Substantia nigra (tissue), 51 donors: ENCODE measurements at places on chromosomes 16 and 17.

GRCh38 chr17:33990943-33991706, 264.0 kb upstream of the CCL2 start:
- DNase-seq, result no peak

- no peak for DNase-seq
Measured at GRCh38 chr17:48293319-48294019, 136.5 kb downstream of the SKAP1 start.

DNA sequence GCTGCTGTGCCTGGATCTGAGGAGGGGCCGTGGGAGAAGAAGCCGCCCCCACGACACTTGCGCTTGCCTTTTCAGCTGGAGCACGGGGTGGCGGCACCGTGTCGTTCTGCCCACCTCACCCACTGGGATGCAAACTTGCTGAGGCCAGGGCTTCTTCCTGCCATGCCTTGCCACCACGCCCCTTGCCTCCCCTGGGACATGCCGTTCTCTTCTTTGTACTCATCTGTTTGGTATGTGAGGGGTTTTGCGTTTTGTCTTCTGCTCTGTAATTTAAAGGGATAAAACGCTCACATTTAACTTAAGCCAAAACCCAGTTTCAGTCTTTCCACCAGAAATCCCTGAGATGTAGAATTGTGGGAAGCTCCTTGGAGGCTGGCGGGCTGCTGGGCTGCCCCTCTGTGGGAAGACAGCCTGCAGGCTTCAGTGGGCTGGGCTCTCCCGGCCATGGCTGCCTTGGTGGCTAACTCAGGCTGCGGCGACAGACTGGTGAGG, 180.2 kb downstream of the RPTOR start:
- DNase-seq, result no peak

DNA sequence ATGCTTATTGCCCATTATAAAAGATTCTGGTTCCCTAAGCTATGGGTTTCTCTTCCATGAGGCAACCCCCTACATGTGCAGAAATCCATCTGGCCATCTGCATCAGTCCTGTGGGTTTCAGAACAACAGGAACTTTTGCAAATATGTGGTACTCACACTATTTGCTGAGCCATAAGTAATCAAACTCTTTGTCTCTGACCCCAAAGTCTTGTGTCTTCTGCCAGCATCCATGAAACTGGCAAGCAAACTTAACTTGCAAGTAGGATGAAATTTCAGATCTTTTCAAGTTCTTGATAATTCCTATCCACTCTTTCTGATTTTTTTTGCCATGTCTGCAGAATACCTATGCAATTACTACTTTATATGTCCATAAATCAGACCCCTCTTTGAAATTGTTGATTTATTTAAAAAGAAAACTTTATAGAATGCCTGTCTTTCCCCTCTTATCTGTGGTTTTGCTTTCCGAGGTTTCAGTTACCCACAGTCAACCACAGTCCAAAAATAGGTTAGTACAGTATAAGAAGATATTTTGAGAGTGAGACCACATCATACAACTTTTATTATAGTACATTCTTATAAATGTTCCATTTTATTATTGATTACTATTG, 158.4 kb upstream of the IRX3 start:
- DNase-seq, result no peak

DNA sequence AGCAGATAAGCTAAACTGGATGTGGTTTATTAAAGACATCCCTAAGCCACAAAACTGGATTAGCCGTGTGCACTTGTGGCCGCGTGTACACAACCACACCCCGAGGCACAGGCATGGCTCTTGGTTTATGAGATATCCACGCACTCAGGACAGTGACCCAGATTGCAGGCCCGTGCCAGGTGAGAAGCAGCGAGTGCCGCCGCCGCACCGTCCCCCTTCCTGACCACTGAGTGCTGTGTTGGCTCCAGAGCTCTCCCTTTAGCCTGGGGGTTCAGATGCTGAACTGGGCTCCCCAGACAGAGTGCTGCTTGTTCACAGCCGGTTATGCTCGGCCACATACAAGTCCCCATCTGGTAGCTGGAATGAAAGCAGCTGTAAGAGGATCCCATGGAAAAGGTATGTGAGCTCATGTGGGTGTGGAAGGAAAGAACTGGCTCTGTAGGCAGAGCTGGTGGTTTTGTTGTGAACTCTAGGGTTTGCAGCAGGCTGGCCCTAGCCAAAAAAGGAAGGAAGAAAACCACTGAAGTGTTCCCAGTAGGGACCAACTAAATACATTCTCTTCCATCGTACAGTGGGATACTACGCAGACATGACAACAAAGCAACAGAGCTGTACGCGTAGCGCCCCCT, 29.5 kb downstream of the KNOP1 start:
- no peak for DNase-seq

DNA sequence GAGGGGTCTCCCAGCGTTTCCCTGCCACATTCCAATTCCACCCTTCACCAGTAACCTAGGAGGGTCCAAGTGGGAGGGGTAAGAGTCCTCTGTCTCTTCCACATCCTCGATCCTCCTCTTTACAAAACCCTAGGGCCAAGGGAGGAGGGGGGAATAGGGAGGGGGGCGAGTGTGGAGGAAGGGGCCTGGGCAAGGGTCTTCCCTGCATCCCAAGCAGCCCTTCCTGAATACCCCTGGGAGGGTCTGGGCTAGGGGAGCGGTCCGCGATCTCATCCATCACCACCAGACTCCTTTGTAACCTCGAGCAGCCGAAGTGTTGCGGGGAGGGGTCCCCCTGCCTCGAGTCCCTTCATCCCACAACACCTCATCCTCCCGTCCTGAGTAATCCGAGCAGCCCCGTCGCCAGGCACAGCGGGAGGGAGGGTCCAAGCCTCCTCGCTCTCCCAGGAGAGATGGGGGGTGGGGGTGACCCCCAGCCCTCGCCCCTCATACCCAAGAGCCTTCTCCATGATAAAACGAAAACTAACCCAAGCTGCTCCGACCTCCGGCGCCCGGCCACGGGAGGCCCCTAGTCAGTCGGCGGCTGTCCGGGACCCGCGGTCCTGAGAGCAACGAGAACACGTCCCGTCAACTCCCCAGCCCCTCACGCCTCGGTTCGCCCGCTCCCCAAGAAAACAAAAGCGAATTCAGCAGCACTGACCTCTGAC, 502 bp downstream of the SMPD3 start:
- no peak for DNase-seq
